Heart right ventricle (tissue), 16 donors: ENCODE measurements at places on chromosomes 16 and 17. TPM values are rescaled to one million over a fixed set of nuclear protein-coding genes. Genes with fewer than 3 reads are reported as not detected.

DNA sequence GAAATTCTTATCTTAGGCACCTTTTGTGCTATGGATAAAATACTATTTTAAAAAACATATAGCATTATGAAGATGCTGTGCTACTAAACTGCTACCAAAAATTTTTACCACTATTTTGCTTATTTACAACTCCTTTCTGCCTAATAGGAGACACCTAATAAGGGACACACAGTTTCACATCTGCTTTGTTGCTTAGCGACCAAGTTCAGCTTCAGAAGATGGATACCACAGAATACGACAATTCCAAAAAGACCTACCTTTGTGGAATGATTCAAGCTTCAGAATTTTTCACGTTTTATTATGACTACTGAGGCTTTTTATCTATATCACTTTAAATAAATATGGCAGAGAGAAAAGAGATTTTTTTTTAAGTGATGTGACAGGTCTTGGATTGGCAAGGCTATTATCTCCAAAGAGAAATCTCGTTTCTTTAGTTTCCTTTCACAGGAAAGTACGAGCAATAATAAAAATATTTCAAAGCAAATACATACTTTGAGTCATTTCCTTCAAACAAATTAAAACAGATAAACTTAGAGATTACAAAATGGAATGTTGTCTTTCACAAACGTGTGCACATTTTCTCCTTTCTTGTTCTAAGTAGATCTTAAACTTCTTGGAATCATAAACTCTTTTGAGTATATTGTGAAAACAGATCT, 35.4 kb downstream of the SPAG9 start:
- no peak overlapping the region for H3K27ac ChIP-seq
- H3K36me3 ChIP-seq, result no peaks in the 10 kb centered on the region
- no peak for DNase-seq
- H3K4me1 ChIP-seq, result peaks cover 15% of the 10 kb centered on the region
- no peak overlapping the region for H3K4me3 ChIP-seq
- no peaks in the 10 kb centered on the region for H3K27me3 ChIP-seq

- no peak for DNase-seq
- H3K27me3 ChIP-seq, result no peaks in the 10 kb centered on the region
- H3K4me3 ChIP-seq, result no peak overlapping the region
Observed at GRCh38 chr16:50178491-50178941, 25.4 kb downstream of the TENT4B start.

- no peak overlapping the region for H3K4me3 ChIP-seq
- no peaks in the 10 kb centered on the region for H3K36me3 ChIP-seq
- peaks cover 67% of the 10 kb centered on the region for H3K27me3 ChIP-seq
- no peak for DNase-seq
Observed at GRCh38 chr17:6711681-6712057, 1.5 kb downstream of the SLC13A5 start.

GRCh38 chr17:36723459-36724025, 122.2 kb downstream of the MRM1 start:
- no peaks in the 10 kb centered on the region for H3K4me1 ChIP-seq
- no peak overlapping the region for H3K27ac ChIP-seq
- H3K27me3 ChIP-seq, result peaks cover 18% of the 10 kb centered on the region
- no peak for DNase-seq
- H3K36me3 ChIP-seq, result no peaks in the 10 kb centered on the region

The GPRC5C gene
- total RNA-seq, result 30.2 TPM

The SNN gene
- total RNA-seq, result 39.8 TPM

The PSKH1 gene
- total RNA-seq, result 24.1 TPM

The GPR179 gene
- 0.05 TPM for total RNA-seq

The PRKCB gene
- 0.87 TPM for total RNA-seq

The TEKT1 gene
- total RNA-seq, result not detected
